ENCODE measurements at places on chromosomes 13 and 19.

- no peak for DNase-seq
Observed at GRCh38 chr19:32672841-32673240, 2.1 kb downstream of the ANKRD27 start.

- DNase-seq: no peak
Observed at GRCh38 chr19:13841086-13841961, 35.6 kb upstream of the NANOS3 start.

DNA sequence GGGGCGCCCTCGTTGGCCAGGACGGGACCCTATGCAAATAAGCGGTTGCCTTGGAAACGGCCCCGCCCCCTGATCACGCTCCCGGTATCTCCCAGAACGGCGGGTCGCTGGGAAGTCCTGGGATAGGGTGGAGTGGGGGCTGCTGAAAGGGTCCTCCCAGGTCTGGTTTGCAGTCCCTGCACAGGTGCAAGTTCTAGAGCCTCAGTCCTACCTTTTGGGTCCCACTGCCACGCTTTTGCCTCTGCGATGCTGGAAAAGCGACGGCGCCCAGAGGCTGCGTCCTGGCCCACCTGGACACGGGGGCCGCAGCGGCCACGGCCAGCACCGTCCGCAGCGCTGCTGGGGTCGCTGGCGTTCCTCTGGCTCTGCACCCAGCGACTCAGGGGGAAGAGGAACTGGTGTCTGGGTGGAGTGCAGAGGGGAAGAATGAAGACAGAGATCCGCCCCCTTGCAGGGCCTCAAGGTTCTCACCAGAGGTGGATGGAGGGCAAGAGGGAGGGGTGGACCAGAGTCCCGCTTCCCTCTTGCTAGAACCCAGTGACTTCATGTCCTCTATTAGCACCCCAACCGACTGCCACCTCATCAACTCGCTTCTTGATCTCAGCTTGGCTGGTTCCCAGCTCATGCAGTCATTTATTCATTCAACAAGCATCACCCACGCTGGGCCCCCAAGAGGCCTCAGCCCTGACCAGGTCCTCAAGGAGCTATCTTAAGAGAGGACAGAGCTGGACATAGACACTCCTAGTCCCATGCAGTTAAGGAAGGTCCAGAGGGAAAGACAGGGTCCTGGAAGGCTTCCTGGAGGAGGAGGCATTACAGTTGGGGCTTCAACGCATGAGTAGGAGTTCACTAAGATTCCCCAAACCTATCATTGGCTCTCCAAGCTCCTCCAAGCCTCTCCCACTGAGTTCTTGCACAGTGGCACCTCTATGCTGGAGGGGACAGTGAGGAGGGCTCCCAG, at the start of gene LRRC25:
Gene LRRC25, minus strand, starts transcription at position 381 of the 961 bp plus-strand sequence. CDS start 659 bp downstream, outside the sequence.
- DNase-seq: no peak

DNA sequence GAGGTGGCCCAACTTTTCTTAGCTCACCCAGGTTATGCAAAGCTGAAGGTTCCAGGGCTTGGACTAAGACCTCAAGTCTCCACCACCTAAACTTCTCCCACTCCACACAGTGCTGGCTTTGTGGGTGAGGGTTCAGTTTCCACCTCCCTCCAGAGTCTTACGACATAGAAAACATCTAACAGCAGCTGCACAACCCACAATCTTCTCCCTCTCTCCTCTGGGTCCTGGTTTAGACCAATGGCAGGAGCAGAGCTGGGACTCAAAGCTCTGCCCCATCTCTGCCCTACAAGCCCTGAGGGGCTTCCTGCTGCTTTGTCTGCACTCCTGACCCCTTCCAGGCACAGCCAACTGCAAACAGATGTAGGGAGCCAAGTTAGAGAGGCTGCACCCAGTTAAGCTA, 16.0 kb downstream of the IRGC start:
- DNase-seq: no peak

DNA sequence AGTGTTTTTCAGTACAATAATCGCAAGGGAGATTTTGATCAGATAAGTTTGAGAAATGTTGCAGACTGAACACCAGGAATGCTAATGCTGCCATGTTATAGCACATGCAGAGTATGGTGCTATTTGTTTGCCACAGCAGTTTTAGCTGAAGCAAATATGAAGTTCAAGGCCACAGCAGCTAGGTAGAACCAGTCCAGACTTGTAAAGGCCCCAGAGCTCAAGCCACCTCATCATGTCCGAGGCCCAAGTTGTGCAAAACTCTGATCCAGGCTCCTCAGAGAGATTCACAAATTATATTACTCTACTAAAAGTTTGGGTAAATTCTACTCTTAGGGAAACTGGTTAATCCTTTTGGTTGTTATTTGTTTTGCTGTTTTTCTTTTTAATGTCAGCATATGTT, 2702.6 kb downstream of the PCDH9 start:
- no peak for DNase-seq
